ENCODE measurements at places on chromosomes 16 and 17.

DNA sequence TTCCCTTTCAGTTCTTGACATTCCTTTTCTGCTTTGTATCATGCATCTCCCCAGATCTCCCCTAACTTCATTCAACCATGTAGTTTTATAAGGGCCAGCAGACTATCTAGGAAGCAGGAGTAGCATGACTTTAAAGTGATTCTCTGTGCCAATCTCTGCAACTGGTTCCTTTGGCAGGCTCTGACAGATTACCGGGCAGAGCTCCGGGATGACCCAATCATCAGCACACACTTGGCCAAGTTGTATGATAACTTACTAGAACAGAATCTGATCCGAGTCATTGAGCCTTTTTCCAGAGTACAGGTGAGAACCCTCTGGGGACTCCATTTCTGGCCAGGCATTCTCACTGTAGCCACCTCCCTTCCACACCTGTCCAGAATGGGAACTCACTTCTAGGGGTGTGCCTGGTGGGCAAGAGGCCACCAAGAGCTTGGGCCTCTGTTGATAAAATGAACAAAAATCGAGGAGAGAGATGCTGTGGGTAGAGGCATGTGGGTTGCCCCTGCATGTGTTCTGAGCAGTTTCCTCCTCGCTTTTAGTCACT lies 7.6 kb upstream of the CDK5R1 start:
- no peak for DNase-seq

GRCh38 chr17:79788989-79789942 lies 7.6 kb downstream of the CBX8 start:
- DNase-seq = peak; percentile 74

DNA sequence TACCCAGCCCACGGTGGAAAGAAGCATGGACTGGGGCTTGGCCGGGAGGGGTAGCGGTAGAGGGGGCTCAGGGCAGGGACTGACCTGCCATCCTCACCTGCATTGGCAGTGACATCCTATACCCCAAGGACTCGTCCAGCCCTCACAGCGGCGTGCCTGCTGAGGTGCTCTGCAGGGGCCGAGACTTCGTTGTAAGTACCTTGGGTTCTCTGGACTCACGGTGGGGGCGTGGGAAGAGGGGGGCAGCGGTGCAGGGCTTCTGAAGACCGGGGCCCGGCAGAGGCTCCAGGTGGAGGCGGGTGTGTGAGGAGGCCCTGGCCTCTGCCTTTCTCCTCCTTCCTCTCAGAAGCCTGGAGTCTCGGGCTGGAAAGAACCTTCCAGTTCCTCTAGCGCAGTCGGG lies 25.5 kb downstream of the POLR3E start:
- no peak for DNase-seq

DNA sequence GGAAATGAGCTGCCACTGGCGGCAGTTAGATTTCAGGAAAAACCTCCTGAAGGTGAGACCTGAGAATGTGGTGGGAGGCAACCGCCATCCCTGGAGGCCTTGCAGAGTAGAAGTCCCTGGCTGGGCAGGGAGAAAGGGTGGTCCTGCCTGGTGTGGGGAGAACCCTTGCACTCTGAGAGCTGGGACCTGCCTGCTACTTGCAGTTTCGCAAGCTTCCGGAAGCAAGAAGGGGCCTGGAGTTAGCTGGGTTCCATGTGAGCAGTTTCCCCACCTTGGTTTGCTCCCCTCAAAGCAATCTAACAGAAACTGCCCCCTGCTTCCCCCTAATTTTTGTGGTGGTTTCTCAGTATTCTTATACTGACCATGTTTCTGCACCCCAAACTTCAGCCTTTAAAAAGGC lies 6.5 kb downstream of the ZNF629 start:
- DNase-seq = no peak

DNA sequence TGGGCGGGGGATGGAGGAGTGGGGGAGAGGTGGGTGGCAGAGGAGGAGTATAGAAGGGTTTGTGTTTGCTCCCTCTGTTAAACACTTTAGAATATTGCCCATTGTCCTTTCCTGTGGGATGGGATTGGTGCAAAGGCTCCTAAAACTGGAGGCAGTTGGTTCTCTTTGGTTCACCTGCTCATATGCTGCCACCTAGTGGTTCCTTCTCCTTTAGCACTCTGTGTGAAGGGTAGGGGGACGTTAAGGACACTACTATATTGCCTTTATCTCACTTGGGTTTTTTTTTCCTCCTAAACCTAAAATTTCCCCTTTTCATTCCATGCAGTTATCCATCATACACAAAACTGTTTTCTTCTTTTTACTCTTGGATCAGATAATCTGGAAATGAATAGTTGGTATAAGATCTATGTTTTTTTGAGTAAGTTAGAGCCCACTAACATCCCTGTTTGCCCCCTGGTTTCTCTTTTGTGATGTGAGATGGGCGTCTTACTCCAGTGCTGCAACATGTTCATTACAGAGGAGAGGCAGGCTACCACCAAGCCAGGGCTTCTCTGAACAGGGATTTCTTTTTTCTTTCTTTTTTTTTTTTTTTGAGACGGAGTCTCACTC lies 23.8 kb downstream of the SNX11 start:
- no peak for DNase-seq

GRCh38 chr17:32927724-32928585 lies at the start of gene TMEM98:
Gene TMEM98, plus strand, starts transcription at chr17:32928153. Its CDS starts 3,376 bp downstream, at chr17:32931529.
- peak; percentile 81 for DNase-seq

GRCh38 chr16:86244936-86245335 lies 265.4 kb upstream of the FOXF1 start:
- no peak for DNase-seq

- no peak for DNase-seq
Observed at GRCh38 chr16:67967183-67967957, 1.1 kb downstream of the SLC12A4 start.

DNA sequence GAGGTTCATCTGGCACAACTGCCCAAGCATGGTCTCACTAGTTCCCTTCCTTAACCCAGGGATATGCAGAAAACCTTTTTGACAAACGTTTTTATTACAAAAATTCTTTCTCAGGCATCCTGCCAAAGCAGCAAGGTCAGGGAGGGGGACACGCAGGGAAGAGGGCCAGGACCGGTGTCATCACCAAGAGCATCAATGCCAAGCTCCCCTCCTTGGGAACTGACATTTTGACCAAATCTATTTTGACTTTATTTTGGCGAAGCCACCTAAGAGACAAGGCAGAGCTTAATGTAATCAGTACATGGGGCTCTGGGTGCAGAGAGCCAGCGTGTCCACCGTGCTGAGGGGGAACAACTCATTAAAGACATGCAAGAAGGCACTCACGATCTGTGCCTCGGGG lies 265.2 kb downstream of the CBLN1 start:
- DNase-seq = no peak

- DNase-seq = no peak
Observed at GRCh38 chr17:51487947-51488346, 227.6 kb downstream of the UTP18 start.

- DNase-seq = no peak
Observed at GRCh38 chr17:14202388-14203166, 34.1 kb downstream of the CDRT15 start.

GRCh38 chr17:54876656-54877195 lies 23.9 kb upstream of the TOM1L1 start:
- no peak for DNase-seq

GRCh38 chr17:77451894-77452852 lies 311.4 kb downstream of the SEC14L1 start:
- peak; percentile 90 for DNase-seq

DNA sequence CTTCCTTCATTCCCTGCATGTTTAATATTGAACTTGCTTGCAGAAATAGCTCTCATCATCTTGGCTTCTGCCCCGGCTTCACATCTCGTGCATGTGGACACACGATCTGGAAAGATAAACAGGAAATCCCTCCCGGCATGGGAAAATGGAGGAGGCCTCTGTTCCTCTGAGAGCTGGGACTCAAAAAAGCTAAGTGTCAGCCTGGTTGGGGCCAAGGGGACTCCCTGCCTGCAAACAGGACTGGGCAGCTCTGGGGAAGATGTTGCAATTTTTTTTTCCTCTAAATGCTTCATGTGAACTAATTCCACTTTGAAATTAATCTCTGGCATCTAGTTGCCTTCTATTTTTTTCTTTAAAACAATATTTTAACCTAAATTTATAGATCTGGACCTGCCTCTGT lies 24.8 kb downstream of the ITPRIPL2 start:
- no peak for DNase-seq

DNA sequence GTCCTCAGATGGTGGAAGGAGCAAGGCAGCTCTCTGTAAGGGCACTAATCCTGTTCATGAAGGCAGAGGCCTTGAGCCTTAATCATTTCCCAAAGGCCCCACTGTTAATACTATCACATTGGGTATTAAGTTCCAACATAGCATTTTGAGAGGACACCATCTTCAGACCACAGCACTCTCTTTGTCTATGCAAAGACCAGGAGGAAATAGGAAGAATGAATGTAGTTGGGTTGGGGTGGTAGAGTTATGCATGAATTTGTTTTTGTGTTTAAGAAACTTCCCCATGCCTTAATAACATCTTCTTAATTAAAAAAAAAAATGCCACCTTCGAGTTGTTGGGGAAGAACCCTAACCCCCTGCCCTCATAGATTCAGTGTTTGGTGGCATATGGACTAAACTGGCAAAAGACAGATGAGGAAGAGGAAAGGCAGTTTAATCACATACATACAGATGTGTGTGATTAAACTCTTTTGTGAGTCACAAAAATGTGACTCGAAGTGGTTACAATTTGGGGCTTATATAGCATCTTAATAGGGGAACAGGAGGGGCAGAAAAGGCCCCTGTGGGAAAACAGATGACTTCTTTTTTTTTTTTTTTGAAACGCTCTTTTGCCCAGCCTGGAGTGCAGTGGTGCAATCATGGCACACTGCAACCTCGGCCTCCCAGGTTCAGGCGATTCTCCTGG lies 35.0 kb upstream of the SLC5A10 start:
- DNase-seq = no peak
